ENCODE measurements at places on chromosomes 13 and 19.

DNA sequence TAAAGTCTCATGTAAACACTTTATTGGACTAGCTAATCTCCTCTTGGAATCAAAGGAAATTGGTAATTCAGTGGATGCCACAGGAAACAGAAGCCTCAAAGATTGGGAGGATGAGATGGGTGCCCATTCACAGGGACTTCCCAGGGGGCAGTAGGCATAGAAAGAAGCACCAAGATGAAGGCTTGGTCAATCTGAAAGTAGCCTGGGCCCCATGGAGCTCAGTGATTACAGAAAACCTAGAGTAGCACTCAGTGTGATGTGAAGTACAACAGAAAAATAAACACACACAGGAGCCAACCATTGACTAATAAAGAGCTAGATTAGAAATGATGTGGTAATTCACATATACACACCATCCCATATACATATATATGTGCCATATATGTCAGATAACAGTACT, 560.6 kb downstream of the TBC1D4 start:
- no peak for DNase-seq

DNA sequence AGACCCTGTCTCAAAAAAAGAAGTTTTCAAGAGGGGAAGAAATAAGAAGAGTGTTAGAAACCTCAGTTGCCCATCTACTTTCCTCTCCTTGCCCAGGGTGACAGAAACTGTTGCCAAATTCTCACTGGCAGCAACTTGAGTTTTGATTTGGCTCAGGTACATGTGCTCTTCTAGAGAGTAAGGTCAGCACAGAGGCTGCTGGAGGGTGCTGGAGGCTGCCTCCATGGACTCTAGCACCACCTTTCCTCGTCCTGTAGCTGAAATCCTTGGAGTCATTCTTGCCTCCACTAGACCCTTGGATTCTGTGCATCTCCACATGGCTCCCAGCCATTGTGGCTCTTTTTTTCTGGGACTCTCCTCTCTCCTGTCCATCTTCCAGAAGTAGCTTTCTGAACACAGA, 149.1 kb downstream of the TM9SF2 start:
- DNase-seq, result no peak

GRCh38 chr19:32336259-32337083, 8.9 kb upstream of the ZNF507 start:
- DNase-seq, result no peak

- no peak for DNase-seq
Observed at GRCh38 chr13:87837946-87838345, 166.8 kb downstream of the SLITRK5 start.

DNA sequence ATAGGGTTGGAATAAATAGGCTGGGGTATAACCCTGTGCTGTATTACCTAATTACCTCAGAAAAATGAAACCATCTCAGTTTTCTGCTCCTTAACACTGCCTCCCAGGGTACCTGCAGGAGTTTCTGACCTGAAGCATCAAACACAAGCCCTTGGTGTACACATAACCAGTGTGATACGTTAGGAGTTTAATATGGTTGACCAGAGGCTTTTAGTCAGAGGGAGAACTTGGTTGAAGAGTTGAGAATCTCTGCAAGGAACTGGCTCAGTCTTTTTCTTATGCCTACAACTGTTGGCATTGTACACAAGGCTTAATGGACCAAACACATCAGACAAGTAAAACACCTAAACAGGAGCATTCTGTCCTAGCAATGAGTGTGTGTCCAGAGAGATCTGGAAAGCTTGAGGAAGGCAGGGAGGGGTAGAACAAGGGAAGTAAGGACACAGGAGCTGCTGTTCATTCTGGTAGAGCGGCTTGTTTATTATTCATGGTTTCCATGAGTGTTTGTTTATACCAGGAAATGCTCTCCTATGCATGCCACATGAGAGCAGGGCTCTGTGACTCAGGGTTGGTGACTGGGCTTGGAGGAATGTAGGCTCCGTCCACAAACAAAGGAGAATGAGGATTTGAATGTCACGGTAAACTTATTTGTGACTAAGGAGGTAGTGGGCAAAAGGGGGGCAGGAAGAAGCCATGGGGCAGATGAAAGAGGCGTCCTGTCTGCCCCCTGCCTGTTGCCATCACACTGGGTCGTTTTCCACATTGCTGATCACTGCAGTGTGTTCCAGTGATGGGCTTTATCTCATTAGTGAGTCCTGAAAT, 11.9 kb upstream of the SPATA13 start:
- DNase-seq, result no peak

GRCh38 chr19:30406220-30407067, 34.3 kb downstream of the ZNF536 start:
- DNase-seq, result no peak

DNA sequence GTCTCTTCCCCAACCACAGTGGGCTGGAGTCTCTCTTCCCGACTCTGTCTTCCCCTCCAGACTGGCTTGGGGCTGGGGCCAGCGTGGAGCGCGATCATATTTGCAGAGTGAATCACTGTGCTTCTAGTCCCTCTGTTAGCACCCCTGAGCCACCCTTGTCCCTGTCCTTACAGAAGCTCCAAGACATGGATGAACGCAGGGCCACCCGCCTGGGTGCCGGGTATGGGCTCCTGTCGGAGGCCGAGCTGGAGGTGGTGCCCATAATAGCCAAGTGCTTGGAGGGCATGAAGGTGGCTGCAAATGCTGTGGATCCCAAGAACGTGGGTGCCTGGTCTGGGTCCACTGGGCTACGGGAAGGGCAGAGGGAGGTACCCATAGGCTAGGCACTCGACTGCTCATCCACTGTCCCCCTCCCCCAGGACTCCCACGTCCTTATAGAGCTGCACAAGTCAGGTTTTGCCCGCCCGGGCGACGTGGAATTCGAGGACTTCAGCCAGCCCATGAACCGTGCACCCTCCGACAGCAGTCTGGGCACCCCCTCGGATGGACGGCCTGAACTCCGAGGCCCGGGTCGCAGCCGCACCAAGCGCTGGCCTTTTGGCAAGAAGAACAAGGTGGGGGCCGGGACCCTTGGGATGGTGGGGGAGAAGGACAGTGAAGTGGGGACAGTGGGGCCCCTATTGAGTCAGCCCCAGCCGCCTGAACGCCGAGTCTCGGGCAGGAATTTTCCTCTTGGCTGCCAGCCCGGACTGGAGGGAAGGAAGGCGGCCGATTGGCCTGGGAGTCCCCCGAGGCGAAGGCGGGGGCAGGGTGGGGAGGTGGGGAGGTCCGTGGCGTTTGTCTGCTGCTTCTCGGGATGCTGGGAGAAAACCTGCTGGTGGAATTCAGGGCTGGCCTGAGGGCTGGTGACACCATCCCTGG, 5.2 kb downstream of the TRIP10 start:
- DNase-seq, result no peak

DNA sequence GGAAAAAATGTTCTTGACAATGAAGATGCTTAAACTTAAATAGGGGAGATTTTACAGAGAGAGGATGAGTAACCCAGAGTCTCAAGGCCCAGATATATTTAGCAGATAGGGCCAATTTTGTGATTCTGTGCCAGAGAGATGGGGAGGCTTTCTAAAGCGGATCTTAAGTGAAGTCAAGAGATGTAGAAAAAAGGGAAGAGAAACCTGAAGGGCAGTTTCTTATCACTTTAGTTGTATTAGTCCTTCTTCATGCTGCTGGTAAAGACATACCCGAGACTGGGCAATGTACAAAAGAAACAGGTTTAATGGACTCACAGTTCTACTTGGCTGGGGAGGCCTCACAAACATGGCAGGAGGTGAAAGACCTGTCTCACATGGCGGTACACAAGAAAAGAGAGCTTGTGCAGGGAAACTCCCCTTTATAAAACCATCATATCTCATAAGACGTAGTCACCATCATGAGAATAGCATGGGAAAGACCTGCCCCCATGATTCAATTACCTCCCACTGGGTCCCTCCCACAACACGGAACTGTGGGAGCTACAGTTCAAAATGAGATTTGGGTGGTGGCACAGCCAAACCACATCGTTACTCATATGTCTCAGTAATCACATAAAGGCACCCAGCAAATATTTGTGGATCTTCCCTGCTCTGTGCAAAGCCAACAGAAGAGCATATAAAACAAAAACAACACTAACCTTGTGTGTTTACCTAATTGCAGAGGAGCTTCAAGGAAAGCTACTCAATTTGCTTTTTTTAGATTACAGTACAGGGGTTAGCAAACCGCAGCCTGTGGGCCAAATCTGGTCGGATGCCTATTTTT, 102.6 kb upstream of the MYCBP2 start:
- DNase-seq, result peak; percentile 15

GRCh38 chr19:8254286-8255001, 45.3 kb downstream of the CERS4 start:
- DNase-seq, result no peak

DNA sequence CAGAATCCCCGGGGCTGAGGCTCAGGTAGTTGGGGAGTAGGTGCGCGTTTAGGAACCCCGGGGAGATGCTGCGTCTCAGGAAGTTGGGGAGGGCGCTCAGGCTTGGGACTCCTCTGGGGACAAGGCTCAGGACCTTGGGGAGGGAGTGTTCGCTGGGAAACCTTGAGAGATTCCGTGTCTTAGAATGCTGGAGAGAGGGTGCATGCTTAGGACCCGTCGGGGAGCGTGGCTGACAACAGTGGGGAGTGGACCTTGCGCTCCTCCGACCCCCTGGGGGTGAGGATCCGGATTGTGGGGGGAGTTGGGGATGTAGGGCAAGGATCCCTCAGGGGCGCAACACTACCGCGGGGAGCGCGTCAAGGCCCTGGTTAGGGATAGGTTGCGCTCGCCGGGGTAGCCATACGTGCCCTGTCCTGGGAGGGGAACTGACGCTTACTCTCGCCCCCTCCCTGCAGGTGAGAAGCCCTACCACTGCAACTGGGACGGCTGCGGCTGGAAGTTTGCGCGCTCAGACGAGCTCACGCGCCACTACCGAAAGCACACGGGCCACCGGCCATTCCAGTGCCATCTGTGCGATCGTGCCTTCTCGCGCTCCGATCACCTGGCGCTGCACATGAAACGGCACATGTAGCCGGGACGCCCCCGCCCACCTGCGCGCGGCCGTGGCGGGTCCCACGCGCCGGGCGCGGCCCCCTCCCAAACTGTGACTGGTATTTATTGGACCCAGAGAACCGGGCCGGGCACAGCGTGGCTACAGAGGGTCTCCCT, 2.0 kb downstream of the KLF2 start:
- DNase-seq, result peak; percentile 23

DNA sequence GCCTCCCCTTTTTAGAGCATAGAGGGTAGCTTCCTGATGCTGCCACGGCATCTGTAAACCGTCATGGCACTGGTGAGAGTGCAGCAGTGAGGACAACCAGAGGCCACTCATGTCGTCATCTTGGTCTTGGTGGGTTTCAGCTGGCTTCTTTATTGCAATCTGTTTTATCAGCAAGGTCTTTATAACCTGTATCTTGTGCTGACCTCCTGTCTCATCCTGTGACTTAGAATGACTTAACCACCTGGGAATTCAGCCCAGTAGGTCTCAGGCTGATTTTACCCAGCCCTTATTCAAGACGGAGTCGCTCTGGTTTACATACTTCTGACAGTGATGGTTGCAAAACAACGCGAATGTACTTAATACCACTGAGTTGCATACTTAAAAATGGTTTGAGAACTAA, 14.4 kb upstream of the FBN3 start:
- DNase-seq, result no peak

- DNase-seq, result no peak
Observed at GRCh38 chr13:81377921-81378320, 1037.0 kb upstream of the SPRY2 start.

GRCh38 chr19:10981252-10981895, 20.5 kb downstream of the SMARCA4 start:
- DNase-seq, result no peak

DNA sequence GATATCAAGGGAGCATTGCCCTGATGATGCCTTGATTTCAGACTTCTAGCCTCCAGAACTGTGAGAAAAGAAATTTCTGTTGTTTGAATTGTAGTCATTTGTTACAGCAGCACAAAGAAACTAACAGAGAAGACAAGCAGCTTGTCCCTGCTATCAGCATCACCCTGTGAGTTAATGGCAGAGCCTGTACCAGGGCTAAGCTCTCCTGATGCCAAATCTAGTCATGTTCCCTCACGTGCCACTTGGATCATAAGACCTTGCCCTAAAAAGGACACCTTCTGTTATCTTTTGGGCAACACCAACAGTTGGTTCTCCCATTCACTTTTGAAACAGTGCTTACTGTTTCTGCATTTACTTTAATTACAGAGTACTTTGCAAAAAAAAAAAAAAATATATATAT, 14.8 kb downstream of the RCBTB2 start:
- no peak for DNase-seq
